NCI-H1092 treated with DMSO at 0.1 percent for 48 hours (cell line): ENCODE measurements at places on chromosomes 3 and 15.

- no peak for DNase-seq
Measured at GRCh38 chr3:9347887-9348286, 15.0 kb upstream of the THUMPD3 start.

DNA sequence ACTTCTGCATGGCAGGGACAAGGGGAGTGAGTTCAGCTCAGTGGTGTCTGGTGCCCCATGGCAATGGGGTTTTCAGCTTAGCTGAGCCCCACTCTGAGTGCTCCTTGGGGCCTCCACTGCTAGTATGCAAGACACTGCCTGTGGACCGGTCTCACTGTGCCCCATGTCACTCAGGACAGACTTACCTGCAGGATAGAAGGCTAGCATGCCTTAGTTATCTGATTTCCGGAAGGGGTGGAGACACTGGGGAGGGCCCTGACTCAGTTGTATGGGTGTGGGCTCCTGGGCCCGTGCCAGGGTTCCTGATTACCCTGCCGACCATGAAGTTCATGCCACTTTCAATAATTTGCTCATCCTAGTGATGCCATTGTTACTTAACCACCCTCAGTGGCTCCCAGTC, 4.3 kb upstream of the SLC6A20 start:
- no peak for DNase-seq

DNA sequence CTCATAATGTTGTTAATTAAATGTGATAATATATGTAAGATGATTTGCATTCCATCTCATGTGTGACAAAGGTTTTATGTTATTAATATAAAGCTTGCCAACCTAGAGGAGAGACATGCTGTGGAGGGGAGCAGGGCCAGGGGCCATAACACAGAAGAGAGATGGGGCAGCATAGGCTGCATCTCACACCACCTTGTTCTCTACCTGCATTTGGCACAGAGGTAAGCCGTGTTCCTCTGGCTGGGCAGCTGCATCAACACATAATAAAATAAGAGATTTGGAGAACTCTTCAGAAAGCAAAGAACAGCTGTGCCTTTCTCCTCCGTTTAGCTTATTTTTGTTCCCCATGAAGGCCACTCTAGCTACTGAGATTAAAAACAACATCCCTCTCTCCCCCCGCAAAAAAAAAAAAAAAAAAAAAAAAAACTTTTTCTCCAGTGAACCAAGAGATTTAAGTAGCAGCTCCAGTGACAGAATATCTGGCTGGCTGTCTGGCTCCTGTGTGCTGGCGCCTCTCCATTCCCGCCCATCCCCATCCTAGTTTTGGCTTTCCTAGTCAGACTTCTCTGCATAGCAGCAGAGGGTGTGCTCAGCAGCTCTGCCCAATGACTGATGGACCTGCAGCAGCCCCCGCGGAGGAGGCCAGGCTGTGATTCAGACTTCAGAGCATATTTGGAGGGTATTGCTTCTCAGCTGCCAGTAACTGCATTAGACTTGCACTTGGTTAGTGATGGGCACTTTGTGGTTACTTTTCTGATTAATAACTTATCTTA, 52.2 kb upstream of the STXBP5L start:
- no peak for DNase-seq

DNA sequence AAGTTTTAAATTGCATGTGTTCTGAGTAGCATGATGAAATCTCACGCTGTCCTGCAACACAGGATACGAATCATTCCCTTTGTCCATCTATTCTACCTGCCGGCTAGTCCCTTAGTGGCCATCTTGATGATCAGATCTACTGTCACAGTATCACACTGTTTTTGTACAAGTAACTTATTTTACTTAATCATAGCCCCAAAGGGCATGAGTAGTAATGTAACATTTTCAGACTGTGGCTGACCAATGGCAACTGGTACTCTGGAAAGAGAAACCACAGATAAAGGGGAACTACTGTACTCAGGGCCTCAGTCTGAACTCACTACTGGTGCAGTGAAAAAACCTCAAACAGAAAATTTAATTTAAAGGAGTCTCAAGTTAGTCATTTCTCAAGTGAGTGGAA, 127.3 kb upstream of the MRPL3 start:
- DNase-seq, result no peak

DNA sequence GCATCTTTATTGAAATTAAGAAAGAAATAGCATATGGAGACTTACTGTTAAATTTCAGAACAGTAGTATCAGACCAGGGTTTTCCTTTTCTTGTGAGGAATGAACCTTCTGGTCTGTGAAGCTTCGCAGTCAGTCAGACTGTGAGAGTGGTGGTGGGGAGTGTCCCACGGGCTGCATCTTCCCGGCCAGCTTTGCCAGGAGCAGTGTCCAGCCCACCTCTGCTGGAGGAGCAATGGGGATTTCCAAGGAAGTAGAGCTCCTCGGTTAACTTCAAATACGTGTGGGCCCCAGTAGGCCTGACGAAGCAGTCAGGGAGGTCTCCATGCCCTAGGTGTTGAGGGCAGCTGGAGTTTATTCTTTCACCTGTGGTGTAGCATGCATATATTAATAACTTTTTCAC, 40.9 kb upstream of the FBXL22 start:
- DNase-seq, result no peak

DNA sequence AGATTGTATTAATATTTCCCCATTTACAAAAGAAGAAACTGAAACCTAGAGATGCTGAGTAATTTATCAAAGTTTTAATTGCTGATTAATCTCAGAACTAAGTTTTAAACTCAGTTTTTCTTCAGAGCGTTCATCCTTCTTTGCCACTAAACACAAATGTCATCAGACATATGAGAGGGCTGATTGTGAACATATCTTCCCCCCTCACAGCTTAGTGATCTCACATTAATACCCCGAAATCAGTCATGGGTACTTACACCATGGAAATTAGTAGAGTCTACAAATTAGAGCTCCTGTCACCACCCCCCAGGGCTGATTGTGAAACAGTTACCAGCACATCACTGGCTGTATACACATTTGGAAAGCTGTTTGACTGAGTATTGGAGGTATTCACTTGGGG, 189.3 kb upstream of the SGO1 start:
- no peak for DNase-seq

- no peak for DNase-seq
Measured at GRCh38 chr3:182711261-182711683, 82.0 kb upstream of the ATP11B start.

DNA sequence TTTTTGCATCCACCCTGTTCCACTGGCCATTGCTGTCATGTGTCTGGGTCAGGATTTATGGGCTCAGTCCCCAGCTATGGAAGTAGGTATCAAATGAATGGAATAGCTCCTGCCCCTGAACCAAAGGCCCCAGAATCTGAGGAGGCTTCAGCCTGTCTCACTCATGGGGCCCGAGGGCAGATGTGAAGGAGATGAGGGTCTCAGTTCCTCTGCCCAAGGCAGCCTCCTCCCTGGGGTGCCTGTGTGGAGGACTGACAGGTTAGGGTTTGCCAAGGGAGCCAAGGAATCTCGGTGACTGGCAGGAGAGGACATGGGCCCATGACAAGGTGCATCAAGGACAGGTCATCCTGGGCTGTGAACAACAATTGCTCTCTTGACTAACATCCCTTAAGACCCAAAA, 70.4 kb downstream of the CPN2 start:
- DNase-seq, result no peak

DNA sequence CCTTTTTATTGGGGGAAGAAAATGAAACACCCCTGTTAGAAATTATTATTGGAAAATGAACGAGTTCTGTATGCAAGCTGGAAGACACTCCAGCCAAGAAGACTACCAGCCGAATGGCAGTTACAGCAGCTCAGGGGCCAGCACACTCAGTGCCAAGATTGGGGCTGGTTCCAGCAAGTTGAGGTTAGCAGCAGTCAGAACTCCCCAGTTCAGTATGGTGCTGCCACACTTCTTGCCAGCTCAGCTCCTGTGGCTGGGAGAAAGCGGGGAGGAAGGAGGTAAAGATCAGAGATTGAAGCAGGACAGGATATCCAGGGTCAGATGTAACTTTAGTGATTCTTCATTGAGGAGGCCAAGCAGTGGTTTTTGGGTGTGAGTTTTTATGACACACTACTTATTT, 280.2 kb upstream of the NR2E3 start:
- no peak for DNase-seq

GRCh38 chr15:74302821-74303359, 64.6 kb downstream of the CYP11A1 start:
- DNase-seq, result peak; percentile 68
